ENCODE measurements at places on chromosomes 13 and 19.

GRCh38 chr13:31631071-31631470 is 108.3 kb upstream of the RXFP2 start:
- DNase-seq: no peak

DNA sequence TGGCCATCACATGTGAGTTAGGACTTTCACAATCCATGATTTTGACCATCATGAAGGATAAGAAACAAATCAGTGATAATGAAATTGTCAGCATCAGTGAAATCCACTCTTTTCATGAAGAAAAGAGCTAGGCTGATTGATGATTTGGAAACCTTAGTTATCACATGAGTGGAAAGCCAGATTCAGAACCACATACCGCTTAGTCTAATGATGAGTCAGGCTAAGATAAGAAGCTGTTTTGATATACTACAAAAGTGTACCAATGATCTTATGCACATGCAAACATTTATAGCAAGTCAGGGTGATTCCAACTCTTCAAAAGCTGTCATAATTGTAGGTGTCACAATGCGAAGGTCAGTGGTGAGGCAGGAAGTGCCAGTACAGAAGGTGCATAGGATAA is 519.3 kb downstream of the GPC6 start:
- DNase-seq: no peak

DNA sequence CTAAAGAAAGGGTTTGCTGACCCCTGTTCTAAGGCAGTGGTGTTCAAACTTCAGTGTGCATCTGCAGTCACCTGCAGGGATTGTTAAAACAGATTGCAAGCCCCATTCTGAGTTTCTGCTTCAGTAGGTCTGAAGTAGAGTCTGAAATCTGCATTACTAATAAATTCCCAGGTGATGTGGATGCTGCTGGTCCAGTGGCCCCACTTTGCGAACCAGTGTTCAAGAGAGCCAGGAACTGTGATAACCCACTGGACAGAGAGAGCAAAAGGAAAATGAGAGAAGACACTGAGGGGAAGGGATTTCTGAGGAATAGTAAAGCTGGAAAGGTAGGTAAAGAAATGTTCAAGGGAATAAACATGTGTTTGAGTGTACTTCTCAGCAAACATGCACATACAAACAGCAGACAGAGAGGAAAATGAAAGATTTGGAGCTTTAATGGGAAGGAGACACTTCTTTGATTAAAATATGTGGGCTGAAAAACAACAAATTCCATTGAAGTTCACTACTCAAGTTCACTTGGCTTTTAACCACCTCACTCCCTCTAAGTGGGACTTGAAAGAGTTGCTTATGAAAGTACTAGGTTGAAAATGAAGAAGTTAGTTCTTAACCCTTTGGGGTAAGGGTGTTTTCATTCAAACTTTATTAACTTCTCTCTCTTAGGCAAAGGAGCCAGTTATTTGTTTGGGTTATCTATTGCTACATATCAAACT is 26.4 kb upstream of the FAM216B start:
- DNase-seq: no peak

GRCh38 chr13:49044836-49045235 is 69.1 kb downstream of the FNDC3A start:
- no peak for DNase-seq

DNA sequence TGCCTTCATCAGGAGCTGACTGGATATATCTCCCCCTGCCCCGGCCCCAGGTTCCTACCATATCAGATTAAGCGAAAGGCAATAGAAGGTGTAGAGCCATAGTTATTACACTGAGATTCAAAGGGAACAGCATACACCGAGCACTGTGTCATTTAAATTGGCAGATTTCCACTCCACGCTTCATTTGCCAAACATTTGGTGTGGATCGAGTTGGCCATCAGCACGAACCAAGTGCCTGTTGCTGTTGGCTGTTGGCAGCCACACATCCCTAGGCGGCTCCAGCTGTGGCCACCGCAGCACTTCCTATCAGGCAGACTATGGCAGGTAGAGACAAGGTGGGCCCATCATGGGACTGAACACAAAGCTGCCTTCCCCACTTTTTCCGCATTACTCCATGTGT is 115.8 kb downstream of the CCNA1 start:
- no peak for DNase-seq

- no peak for DNase-seq
Observed at GRCh38 chr13:98826146-98826545, 73.7 kb upstream of the SLC15A1 start.

GRCh38 chr13:25701304-25701703 is 329.5 kb downstream of the ATP8A2 start:
- no peak for DNase-seq

- no peak for DNase-seq
Observed at GRCh38 chr13:112588490-112589297, 741 bp upstream of the TUBGCP3 start.

GRCh38 chr13:95893861-95894260 is 159.3 kb downstream of the UGGT2 start:
- DNase-seq: no peak

- no peak for DNase-seq
Observed at GRCh38 chr19:1902923-1903322, 2.3 kb upstream of the ADAT3 start.

DNA sequence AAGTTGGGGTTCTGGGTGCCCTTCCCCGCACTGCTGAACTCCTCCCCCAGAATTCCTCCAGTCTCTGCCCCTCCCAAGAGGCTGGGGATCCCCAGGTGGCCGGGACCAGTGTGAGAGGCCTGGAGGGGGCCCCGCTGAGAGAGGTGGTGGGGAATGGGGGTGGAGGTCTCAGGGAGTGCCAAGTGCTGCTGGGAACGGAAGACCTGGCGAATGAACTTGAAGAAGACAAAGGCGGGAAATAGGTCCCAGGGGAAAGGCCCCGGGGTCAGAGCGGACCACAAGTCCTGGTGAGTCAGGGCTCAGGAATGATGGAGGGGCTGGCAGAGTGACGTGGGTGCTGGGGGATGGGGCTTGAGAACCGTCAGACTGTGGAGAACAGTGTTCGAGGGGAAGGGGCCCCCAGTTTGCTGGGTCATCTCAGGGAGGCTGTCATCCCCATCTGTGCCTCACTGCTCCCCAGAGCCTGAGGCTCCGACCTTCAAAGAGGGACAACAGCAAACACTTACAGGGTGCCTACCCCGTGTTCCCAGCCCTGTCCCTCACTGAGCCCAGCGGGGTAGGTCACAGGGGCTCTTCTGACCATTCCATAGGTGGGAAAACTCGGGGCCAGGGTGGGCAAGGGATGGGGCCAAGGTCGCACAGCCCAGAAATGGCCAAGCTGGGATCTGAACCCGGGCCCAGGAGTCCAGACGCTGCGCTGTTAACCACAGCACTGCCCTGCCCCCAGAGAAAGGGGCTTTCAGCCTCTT is 16.0 kb upstream of the SEMA6B start:
- no peak for DNase-seq

GRCh38 chr19:7871437-7872305 is 2.5 kb downstream of the PRR36 start:
- peak; percentile 36 for DNase-seq

GRCh38 chr19:35898499-35898809 is 1.9 kb downstream of the NFKBID start:
- DNase-seq: no peak

- DNase-seq: no peak
Observed at GRCh38 chr13:28379371-28380083, 115.4 kb downstream of the FLT1 start.

DNA sequence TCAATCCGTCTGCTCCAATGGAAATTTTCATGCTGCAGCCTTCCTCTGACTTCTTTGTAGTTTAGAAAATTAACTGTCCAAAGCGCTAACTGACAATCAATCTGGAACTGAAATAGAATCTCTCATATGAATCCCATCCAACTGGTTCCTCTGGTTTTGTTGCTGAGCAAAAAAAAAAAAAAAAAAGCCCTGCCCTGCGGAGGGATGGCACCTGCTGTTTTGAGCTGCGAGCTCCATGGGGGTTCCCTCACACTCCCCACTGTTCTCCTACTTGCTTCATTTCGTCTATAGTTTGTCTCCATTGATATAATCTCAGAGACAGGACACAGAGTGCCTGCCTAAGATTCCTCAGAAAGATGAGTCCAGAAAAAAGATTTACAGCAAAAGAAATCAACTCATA is 33.4 kb downstream of the FAAP24 start:
- no peak for DNase-seq

DNA sequence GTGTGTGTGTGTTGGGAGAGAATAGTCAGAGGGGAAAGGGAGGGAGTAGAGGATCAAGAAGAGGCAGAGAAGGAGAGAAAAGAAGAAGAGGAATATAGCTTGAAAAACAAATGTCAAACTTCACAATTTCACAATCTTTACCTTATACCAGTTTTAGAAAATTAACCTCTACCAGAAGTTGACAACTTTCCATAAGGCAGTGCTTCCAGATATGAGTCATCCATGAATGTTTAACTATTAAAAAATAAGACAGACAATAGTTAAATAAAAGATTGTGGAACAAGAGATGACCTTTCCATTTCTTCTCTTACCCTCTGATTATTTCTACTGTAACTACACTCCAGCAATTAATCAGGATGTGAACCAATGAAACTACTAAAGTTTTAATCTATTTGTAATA is 229.4 kb downstream of the ITGBL1 start:
- DNase-seq: no peak

- no peak for DNase-seq
Observed at GRCh38 chr13:98482476-98483444, 94.1 kb downstream of the STK24 start.

DNA sequence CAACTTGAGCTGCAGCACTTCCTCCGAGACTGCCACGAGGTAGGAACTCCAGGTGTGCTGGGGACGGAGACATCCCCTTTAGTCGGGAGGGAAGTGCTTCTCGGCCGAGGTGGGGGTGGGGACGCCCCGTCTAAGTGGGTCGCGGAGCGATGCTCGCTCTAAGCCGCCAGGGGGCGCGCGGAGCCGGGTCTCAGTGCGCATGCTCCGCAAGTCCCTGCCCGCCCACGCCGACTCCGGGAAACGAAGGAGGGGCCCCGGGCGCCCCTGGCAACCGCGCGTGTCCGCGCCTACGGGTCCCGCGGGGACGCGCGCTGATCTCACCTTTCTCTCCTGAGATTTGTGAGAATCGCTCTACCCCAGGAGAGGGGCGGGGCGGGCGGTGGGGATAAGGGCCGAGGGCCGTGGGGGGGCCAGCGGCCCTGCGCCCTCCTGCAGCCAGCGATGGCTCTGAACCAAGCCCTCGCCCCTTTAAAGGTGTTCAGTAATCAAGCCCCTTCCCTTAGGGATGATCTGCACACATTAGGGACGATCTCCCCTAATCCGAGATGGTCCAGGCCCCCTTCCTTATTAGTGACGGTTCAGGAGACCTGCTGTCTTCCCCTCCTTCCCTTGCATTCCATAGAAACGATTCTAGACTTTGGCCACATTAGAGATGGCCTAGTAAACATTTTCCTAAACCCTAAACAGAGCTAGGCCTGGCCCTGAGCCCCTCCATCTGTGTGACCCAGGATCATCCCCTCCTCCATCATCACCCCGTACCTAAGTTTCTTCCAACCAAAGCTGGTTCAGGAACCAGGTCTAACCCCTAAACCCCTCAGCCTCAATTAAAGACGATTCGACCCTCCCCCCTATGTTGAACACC is 47.3 kb upstream of the SHKBP1 start:
- peak; percentile 91 for DNase-seq

DNA sequence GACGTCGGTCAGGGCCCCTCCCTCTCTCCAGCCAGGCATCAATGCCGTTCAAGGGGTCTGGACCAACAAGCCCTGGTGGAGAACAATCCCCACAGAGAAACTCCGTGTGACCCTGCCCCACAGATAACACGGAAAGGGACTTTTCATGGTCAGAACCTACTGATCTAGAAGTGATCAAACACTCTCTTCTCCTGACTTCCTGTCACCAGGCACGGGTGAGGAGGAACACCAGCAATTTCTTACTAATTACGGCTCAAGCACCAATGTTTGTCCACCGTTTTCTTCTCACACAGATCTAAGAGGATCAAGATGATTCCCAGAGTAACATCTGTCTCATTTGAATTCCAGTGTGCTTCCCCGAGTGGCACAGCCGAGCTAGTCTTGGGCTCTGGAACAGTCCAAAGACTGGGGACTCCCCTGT is 11.8 kb downstream of the RASA3 start:
- no peak for DNase-seq

DNA sequence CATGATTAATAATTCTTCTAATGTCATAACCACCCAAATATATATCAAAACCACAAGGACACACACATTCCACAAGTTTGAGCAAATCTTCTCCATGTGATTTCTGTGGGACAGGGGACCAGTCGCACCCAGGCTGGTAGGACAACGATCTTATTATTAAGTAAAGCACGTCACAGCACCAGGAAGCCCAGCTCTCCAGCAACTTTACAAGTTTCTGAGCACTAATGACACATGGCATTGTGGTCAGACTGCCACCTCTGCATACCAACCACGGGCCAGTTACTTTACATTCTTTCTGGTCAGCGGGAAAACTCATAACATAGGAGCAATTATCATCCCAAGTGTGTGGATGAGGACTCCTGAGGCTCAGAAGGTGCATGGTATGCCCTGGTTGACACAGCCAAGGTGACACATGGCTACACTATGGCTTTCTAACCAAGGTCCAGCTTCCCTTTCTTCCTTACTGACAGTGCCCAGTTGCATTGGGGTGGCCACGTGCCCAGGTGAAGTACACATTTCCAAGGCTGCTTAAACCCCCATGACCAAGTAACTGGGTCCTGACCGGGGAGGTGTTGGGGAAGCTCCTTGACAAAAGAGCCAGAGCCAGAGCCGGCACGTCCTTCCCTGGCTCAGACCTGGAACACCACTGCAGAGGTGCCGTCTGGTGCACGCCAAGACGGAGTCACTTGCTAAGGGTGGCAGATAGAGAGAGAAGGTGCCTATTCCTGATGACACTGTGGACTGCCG is 27.4 kb downstream of the LATS2 start:
- DNase-seq: no peak

DNA sequence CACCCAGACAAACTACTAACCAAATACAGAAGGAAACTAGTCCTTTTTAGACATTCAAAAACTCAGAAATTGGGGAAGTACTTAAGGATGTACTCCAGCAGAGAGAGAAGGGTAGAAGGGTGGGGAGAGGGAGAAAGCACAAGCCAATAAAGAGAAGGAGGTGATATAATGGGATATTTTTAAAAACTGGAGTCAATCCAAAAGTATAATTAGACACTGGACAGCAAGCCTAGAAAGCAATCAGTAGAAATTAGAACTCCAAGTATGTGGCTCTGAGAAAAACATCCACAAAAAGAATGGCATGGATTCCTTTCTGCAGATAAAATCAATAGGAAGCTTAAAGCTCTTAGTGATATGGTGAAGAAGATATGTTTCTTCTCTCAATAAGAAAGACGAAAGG is 55.8 kb downstream of the PEPD start:
- DNase-seq: no peak

GRCh38 chr19:32309711-32310390 is 35.6 kb upstream of the ZNF507 start:
- no peak for DNase-seq

GRCh38 chr13:27954406-27954851 is 14.7 kb downstream of the CDX2 start:
- no peak for DNase-seq

GRCh38 chr13:83516781-83517180 is 365.5 kb downstream of the SLITRK1 start:
- DNase-seq: no peak

GRCh38 chr13:93325303-93326233 is 99.0 kb downstream of the GPC6 start:
- no peak for DNase-seq

GRCh38 chr19:50568728-50569698 is 778 bp upstream of the LRRC4B start:
- DNase-seq: no peak

GRCh38 chr13:30807392-30807791 is 72.0 kb downstream of the ALOX5AP start:
- DNase-seq: no peak

- DNase-seq: no peak
Observed at GRCh38 chr19:10419646-10420443, 493 bp upstream of the PDE4A start.

- DNase-seq: no peak
Observed at GRCh38 chr13:35629026-35629425, 152.5 kb upstream of the MAB21L1 start.

Measured in stimulated activated CD8-positive, alpha-beta memory T cell treated with anti-CD3 and anti-CD28 coated beads, Interleukin-15, amount 100 ng/mL, for 24 hours (primary cell).